ENCODE measurements at places on chromosomes 4 and X.
A peak's percentile ranks its signal among the peaks of the same experiment; 100 is the strongest.

GRCh38 chr4:140609548-140610425 lies 41.0 kb upstream of the UCP1 start:
- no peaks in the 10 kb centered on the region for H3K36me3 ChIP-seq
- no peaks in the 10 kb centered on the region for H3K4me1 ChIP-seq
- H3K27me3 ChIP-seq: peaks cover 10% of the 10 kb centered on the region
- no peak overlapping the region for H3K27ac ChIP-seq
- H3K4me3 ChIP-seq: no peak overlapping the region

DNA sequence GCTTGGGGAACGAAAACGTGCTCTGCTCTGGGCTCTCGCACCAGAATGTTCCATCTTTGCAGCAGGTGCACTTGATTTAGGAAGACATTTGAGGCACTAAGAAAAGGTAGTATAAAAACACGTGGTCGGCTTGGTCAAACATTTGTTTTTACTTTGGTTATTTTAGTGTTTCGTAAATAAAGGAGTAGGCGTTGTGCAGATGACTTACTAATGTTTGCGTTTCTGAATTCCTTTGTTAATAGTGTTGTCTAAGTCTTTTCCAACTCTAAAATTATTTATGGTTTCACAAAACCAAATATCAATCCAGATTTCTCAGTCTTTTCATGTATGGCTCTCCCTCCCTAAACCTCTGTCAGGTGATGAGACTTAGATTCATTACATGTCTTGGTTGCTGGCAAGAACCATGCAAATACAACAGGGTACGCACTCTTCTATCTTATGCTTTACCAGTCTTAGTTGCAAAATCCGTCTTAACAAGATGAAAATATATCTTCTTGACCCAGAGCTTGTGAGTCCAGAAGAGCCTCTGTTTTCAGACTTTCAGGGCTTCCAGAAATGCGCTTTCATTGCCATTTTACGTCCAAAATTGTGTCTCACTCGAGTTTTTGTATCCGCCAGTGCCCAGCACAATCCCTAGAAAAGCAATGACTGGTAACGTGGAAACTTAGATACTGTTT lies 686 bp downstream of the MTHFD2L start:
- peak overlapping the region; percentile 90 for H3K27ac ChIP-seq
- DNase-seq: no peak
- H3K4me3 ChIP-seq: peak overlapping the region; percentile 87

GRCh38 chr4:105240037-105240436 lies 93.4 kb downstream of the TET2 start:
- no peak overlapping the region for H3K27ac ChIP-seq
- no peak overlapping the region for H3K4me3 ChIP-seq
- peaks cover 7% of the 10 kb centered on the region for H3K4me1 ChIP-seq
- no peak for DNase-seq

- no peaks in the 10 kb centered on the region for H3K27me3 ChIP-seq
- H3K36me3 ChIP-seq: no peaks in the 10 kb centered on the region
- no peak for DNase-seq
- H3K4me3 ChIP-seq: no peak overlapping the region
- H3K4me1 ChIP-seq: no peaks in the 10 kb centered on the region
- no peak overlapping the region for H3K27ac ChIP-seq
These were observed 262.7 kb upstream of the ETNPPL start for GRCh38 chr4:109025471-109026076.

- H3K4me3 ChIP-seq: peak overlapping the region; percentile 78
- peaks cover 28% of the 10 kb centered on the region for H3K36me3 ChIP-seq
- peak overlapping the region; percentile 34 for H3K27ac ChIP-seq
- H3K4me1 ChIP-seq: peaks cover 16% of the 10 kb centered on the region
- no peak for DNase-seq
These were observed 2.3 kb downstream of the LRBA start for GRCh38 chr4:151012820-151013219.

DNA sequence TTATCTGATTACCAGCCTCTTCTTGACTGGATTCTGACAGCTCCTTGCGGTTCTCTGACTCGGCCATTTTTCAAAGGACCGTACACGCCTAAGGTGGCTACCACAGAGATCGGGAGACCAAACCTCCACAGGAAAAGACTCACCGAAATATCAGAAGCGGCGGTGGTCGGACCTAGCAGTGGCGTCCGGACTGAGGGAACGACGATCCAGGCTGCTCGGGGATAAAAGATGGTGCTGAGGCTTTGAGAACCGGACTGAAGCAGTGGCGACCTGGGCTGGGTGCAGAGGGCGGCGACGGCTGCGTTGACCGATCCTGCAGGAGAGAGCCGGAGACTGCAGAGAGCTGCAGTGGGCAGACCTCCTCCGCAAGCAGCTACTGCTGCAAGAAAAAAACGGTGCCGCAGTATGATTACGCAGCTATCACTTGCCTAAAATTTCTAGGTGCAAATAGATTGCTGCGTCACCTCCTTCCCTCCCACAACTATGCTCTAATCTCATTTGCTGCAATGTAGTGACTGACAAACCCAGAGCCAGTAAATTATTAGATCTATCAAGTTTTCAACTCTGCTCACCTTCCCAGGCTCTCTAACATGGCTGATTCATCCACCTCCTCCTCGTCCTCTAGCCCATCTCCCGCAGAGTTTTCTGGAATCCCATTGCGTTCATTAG lies at the start of gene NAP1L2:
Gene NAP1L2, minus strand, starts transcription at position 426 of the 669 bp plus-strand sequence. Its CDS starts 359 bp downstream, at position 67.
- H3K27ac ChIP-seq: peak within 1 kb of the TSS; percentile 13
- peaks cover 2% of the 10 kb centered on the region for H3K27me3 ChIP-seq
- H3K4me3 ChIP-seq: peak within 1 kb of the TSS; percentile 79
- H3K36me3 ChIP-seq: no peaks in the 10 kb centered on the region
- H3K4me1 ChIP-seq: peaks cover 6% of the 10 kb centered on the region

DNA sequence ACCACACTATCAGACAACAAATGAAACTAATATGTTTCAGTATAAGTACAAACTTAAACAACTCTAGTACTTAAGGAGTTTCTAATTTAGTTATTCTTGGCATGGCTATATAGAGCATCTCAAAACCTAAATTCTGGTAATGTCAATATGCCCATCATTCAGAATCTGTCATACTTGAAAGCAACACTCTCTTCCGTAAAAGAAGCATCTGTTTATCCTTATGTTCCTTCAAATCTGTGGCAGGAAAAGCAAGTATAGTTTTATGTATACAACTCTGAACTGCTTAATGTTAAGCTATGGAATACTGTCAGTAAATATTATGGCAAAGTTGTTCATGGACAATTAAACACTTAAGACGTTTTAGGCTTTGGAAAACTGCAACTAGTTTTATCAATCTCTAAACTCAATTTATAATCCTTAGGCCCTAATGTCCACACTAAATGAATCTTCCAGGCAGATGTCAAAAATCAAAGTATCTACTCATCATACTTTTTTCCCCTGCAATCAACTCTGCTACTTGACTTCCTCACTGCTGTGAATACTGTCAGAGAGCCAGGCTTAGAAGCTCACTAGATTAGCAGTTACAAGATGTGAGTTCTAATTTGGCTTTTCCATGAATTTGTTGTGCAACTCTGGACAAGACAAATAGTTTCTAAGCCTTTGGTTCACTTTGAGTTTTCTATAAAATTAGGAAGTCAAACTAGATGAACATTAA lies 109.4 kb downstream of the SCLT1 start:
- DNase-seq: no peak
- H3K27ac ChIP-seq: no peak overlapping the region
- H3K4me1 ChIP-seq: peaks cover 1% of the 10 kb centered on the region
- H3K4me3 ChIP-seq: no peak overlapping the region
- H3K36me3 ChIP-seq: peaks cover 38% of the 10 kb centered on the region
- H3K27me3 ChIP-seq: no peaks in the 10 kb centered on the region

DNA sequence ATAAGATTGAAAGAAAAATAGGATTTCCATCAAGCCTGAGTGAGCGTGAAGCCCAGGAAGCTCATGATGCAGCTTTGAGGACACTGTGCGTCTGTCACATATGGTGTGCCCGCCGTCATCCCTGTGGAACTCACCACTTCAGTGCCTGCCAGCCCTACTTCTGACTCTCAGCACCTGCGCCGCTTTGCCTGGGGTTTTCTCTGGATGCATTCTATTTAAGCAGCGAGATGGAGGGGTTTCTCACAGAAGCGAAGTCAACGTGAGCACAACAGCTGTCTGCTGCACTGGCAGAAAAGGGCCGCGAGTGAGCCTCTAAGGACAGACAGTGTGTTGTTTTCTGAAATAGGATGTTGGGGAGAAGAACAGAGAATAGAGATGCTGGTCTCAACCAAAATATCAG lies 6.2 kb upstream of the TMEM128 start:
- DNase-seq: no peak
- H3K27me3 ChIP-seq: peaks cover 7% of the 10 kb centered on the region
- H3K36me3 ChIP-seq: no peaks in the 10 kb centered on the region
- H3K4me1 ChIP-seq: peaks cover 3% of the 10 kb centered on the region
- H3K4me3 ChIP-seq: no peak overlapping the region

- no peak overlapping the region for H3K4me3 ChIP-seq
- no peaks in the 10 kb centered on the region for H3K4me1 ChIP-seq
- no peaks in the 10 kb centered on the region for H3K36me3 ChIP-seq
- H3K27ac ChIP-seq: no peak overlapping the region
These were observed 200.0 kb upstream of the FTHL17 start for GRCh38 chrX:31271615-31272471.

DNA sequence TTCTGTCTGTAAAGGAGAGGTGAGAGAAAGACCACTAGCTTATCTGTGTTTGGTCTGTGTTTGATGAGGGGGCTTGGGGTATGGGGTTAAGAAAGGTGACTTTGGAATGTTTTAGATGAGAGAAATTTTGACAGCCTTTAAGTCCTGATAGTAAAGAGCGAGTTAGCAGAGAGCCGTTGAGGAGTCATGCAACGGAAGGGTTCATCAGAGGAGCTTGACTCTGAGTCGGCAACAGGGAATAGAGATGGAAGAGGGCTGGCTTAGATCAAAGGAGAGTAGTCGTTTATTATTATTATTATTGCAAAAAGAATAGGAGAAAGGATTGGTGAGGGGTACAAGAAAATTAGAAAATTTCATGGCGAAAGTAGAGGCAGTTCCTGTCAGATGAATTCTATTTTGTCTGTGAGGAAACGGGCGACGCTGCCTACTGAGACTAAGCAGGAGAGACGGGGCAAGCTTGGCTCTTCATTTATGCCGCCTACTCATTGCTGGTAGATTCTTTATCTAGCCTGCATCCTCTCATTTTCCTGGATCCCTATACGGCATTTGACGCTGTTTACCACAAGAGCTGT lies 473 bp upstream of the VAMP7 start:
- H3K27ac ChIP-seq: peak overlapping the region; percentile 90
- H3K36me3 ChIP-seq: peaks cover 10% of the 10 kb centered on the region
- H3K4me3 ChIP-seq: peak overlapping the region; percentile 90
- H3K4me1 ChIP-seq: peaks cover 20% of the 10 kb centered on the region

- no peaks in the 10 kb centered on the region for H3K36me3 ChIP-seq
- H3K27me3 ChIP-seq: no peaks in the 10 kb centered on the region
- no peak for DNase-seq
- no peaks in the 10 kb centered on the region for H3K4me1 ChIP-seq
- no peak overlapping the region for H3K4me3 ChIP-seq
These were observed 567.0 kb upstream of the NR3C2 start for GRCh38 chr4:149009223-149009622.

- no peak overlapping the region for H3K4me3 ChIP-seq
- no peaks in the 10 kb centered on the region for H3K4me1 ChIP-seq
- no peak for DNase-seq
- H3K27ac ChIP-seq: no peak overlapping the region
- H3K27me3 ChIP-seq: no peaks in the 10 kb centered on the region
These were observed 231.4 kb upstream of the MID1 start for GRCh38 chrX:10851809-10852208.

GRCh38 chr4:147820975-147821374 lies 89.1 kb downstream of the ARHGAP10 start:
- no peaks in the 10 kb centered on the region for H3K27me3 ChIP-seq
- no peak overlapping the region for H3K4me3 ChIP-seq
- H3K4me1 ChIP-seq: peaks cover 16% of the 10 kb centered on the region
- no peak for DNase-seq
- H3K27ac ChIP-seq: peak overlapping the region; percentile 20

DNA sequence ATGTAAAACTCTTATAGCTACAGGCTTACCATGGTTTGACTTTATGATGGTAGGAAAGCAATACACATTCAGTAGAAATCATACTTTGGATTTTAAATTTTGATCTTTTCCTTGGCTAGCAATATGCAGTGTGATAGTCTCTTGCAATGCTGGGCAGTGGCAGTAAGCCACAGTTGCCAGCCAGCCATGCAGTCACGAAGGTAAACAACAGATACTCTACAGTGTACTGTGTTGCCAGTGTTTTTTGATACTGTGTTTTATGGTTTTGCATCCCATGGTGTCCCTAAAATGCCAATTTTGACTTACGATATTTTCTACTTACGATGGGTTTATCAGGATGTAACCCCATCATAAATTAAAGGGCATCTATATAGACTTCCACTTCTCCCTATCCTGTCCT lies 24.8 kb upstream of the KLF3 start:
- no peaks in the 10 kb centered on the region for H3K36me3 ChIP-seq
- no peaks in the 10 kb centered on the region for H3K4me1 ChIP-seq
- H3K27me3 ChIP-seq: peaks cover 36% of the 10 kb centered on the region
- no peak overlapping the region for H3K27ac ChIP-seq
- H3K4me3 ChIP-seq: no peak overlapping the region

- no peak for DNase-seq
- no peak overlapping the region for H3K4me3 ChIP-seq
- H3K27ac ChIP-seq: no peak overlapping the region
These were observed 9.6 kb downstream of the GPC4 start for GRCh38 chrX:133405498-133406185.

GRCh38 chrX:154513716-154514115 lies 2.3 kb downstream of the FAM3A start:
- H3K4me3 ChIP-seq: peak overlapping the region; percentile 55
- H3K27ac ChIP-seq: peak overlapping the region; percentile 76
- H3K4me1 ChIP-seq: peaks cover 17% of the 10 kb centered on the region
- H3K27me3 ChIP-seq: no peaks in the 10 kb centered on the region
- H3K36me3 ChIP-seq: peaks cover 25% of the 10 kb centered on the region

DNA sequence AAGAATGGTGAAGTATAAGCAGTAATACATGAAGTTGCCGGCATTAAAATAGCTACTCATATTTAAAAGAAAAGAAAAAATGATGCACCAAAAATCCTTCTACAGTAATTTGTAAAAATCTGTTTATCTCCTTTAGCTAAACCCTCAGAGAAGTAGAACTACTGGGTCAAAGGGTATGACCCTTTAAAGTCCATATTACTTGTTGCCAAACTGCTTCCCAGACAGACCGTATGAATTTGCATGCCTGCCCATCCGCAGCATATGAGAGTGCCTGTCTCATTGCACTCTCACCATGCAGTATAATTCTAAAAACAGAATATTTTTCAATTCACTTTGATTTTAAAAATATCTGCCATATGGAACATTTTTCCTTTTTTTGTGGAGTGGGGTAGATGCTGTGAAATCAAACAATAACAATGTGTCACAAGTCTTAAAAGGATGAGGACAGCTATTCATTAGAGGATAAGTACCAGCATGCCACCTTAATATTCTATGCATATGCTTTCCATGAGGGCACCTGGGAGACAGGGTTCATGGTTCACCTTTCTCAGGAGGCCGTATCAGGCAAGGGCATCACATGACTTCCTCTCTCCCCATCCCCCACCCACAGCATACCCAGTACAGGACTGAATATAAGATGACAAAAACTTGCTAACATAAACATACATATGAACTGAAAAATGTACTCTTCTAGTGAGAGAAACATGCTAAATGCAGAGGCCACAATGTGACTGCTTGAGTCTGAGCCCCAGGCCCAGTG lies 17.8 kb downstream of the ZDHHC9 start:
- no peak for DNase-seq
- H3K27me3 ChIP-seq: no peaks in the 10 kb centered on the region
- H3K27ac ChIP-seq: no peak overlapping the region
- H3K4me3 ChIP-seq: no peak overlapping the region
- peaks cover 14% of the 10 kb centered on the region for H3K4me1 ChIP-seq

- H3K27ac ChIP-seq: no peak overlapping the region
- H3K4me3 ChIP-seq: no peak overlapping the region
- H3K27me3 ChIP-seq: no peaks in the 10 kb centered on the region
- DNase-seq: no peak
These were observed 211.8 kb downstream of the SLC7A11 start for GRCh38 chr4:138030375-138030774.

All from activated T-helper 2 cell treated with anti-CD3 and anti-CD28 coated beads, Interferon-gamma antibody, Interleukin-2, Interleukin-4, amounts not matched to agents 10 μg/mL and 5 μg/mL and 100 μg/mL, durations not matched to agents 14 hours and 24 hours and 36 hours (primary cell).